AG10803 (cell line): ENCODE measurements at places on chromosomes 11 and 22.

DNA sequence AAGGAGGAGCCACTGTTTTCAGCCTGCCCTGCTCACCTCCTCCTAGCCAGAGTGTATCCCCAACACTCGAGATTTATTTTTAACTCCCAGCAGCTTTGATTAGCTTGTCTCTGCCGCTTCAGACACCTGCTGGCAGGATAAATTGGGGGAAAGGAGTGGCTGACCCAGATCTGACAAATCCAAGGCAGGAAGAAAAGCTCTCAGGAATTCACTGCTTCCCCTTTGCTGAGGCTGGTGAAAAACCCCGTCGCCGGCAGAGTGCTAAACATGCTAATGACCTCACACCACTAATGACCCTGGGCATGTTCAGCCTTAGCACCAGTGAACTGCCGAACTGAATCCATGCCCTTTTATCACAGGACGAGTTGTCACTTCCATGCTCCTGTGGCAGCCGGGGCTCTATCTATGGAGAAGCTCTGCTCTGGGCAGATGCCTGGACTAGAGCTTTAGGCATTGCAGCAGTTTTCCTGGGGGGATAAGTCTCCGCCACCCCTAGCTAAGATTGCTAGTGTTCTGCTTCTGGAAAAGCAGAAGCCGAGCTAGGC, 52.2 kb downstream of the FEZ1 start:
- DNase-seq: no peak

GRCh38 chr22:41526226-41526829, 17.9 kb downstream of the POLR3H start:
- DNase-seq: no peak

GRCh38 chr22:46224898-46225290, 25.2 kb downstream of the CDPF1 start:
- no peak for DNase-seq

DNA sequence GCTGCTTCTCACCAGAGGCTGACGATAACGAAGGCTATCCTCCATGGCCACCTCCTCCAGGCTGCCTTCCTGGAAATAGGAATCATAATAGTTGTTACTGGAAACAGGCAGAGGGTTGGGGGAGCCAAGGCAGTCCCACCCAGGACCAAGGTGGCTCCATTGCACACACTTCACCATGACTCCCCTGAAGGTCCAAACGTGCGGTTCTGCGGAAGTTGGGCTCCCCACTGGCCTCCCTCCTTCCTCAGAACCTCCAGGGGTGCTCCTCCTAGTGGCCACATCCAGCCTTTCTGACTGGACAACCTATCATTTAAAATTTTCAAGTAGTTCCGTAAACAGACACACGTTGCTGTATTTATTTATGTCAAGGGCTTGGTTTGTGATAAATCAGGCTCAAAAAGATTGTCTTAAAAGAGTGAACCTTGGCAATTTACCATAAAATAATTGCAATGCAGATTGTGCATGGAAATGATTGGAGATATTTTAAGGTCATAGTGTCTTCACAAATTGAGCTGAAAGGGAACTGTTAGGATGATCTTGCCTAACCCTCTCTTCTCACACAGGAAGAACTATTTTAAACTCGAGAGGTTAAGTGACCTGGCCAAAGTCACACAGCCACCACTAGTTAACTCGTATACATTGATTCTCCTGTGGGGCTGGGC, 1.4 kb upstream of the TCN2 start:
- DNase-seq: peak; percentile 39

GRCh38 chr11:130635937-130636630, 187.6 kb downstream of the ADAMTS15 start:
- DNase-seq: no peak

GRCh38 chr11:2328021-2328420, 26.2 kb downstream of the TSPAN32 start:
- no peak for DNase-seq

GRCh38 chr22:19238900-19239299, 52.6 kb downstream of the CLTCL1 start:
- DNase-seq: peak; percentile 13

GRCh38 chr11:67027943-67028542, 5.1 kb downstream of the SYT12 start:
- DNase-seq: no peak

DNA sequence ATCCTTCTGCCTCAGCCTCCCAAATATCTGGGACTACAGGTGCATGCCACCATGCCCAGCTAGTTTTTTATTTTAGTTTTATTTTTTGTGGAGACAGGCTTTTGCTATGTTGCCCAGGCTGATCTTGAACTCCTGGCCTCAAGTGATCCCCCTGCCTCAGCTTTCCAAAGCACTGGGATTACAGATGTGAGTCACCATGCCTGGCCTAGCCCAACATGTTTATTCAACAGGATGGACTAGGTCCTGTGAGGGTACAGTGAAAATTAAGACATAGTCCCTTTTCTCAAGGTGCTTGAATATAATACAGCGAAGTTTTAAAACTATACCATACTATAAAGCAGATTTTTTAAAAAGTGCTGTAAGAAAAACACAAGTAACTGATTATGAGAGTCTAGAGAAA, 45.2 kb upstream of the EED start:
- no peak for DNase-seq

GRCh38 chr11:45605051-45605450, 60.4 kb downstream of the CHST1 start:
- DNase-seq: no peak

DNA sequence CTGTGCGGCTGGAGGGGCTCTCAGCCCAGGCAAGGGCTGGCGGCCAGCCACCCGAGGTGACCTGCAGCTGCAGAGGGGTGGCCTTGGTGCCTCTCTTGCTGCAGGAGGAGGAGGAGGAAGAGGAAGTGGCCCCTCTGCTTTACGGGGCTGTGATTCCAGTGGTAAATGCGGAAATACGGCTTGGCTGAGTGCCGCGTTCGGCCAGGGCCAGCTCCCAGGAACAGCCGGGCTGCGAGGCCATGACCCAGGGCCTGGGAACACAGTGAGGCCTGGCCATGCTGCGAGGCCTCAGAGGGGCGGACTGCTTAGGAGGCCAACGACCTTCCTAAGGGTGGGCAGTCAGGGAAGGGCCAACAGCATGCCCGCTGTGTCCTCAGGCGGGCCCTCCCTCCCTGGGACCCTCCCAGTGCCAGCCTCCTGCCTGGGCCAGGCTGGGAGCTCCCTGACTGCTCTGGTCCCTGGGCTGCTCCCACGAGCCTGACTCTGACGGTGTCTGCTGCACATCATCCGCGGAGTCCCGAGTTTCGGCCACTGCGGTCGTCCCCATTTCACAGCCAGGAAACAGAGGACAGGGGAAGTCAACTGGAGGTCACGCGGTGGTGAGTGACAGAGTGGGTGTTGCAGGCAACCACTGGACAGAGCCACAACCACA, 20.8 kb upstream of the PPARA start:
- no peak for DNase-seq

DNA sequence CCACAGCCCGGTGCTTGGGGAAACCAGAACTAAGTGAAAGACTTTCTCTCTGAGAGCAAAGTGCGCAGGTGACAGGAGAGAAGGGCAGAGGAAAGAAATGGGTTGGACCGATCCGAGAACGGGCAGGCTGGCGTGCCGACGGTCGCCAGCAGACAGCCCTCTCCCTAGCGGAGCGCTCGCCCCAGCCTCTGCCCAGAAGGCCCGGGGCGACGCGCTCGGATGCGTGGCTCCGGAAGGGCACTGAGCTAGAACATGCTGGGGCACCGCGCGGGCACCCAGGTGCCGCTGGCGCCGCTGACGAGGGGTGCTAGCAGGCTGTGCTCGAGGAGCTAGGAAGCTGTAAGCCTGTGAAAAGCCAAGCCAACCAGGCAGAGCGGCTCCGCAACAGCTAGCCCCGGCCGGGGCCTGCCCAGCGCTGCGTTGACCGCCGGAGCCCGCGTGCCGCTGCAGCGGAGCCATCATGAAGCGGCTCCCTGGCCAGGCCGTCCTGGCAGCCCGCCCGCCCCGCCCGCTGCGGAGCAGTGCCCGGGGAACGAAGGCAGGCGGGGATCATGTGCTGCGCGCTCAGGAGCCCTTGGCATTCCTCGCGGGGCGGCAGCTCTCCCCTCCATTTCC, 22.1 kb upstream of the RRAS2 start:
- peak; percentile 63 for DNase-seq

- no peak for DNase-seq
Observed at GRCh38 chr22:33073989-33074418, 15.8 kb upstream of the SYN3 start.

DNA sequence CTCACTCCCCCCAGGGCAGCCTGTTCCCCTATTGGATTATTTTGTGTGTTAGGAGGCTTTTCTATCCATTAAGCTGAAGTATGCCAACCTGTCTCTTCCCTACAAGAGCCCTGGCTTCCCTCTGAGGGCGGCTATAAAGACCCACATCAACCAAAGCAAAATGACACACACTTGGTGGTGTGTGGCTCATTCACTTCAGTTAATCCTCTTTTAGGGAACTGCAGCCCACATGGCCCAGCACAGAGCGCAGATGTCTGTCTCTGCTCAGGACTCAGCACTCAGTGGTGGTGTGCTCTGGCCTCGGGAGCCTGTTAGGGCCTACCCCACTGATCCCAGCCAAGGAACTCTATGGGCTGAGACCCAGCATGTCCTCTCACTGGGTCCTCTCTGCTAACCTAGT, 32.2 kb upstream of the LRRC10B start:
- DNase-seq: no peak
